ENCODE measurements at places on chromosomes 6 and 20.

- DNase-seq = no peak
These were observed 42.4 kb upstream of the TMX4 start for GRCh38 chr20:8061861-8062518.

- no peak for DNase-seq
These were observed 23.7 kb upstream of the PPP1R14C start for GRCh38 chr6:150119173-150119572.

- no peak for DNase-seq
These were observed 22.0 kb upstream of the FRMD1 start for GRCh38 chr6:168100803-168101589.

DNA sequence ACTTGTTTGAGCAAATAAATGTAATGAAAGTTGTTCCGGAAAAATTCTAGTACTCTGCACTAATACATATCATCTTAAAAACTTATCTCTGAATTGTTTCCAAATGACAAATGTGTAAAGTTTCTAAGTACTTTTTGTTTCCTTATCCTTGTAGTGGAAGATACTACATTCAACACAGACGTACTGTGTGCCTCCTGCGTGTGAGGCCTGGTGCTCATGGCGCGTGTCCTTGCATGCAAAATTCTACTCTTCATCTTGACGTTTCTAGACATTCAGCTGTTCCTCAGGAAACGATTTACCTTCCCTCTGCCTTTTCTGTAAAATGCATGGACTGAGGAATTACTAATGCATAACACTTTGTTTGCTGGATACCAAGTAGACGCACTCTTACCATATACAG, 11.5 kb downstream of the DLL1 start:
- no peak for DNase-seq

DNA sequence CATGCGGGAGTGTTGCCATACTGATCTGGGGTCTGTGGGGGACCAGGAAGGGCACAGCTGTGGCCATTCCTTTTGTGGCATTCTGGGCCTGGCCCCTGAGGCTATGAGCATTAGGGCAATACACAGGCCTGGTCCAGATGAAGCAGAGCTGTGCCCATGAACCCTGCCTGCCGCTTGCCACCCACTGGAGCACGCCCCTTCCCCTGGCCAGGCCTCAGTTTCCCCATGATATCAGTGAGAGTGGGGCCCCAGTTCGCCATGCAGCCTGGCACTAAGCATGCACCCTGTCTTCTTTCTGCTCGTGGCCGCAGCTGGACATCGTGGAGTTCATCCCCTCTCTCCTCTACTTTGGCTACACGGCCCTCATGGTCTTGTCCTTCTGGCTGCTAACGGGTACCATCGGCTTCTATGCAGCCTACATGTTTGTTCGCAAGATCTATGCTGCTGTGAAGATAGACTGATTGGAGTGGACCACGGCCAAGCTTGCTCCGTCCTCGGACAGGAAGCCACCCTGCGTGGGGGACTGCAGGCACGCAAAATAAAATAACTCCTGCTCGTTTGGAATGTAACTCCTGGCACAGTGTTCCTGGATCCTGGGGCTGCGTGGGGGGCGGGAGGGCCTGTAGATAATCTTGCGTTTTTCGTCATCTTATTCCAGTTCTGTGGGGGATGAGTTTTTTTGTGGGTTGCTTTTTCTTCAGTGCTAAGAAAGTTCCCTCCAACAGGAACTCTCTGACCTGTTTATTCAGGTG, 42.4 kb downstream of the PLAGL2 start:
- no peak for DNase-seq

DNA sequence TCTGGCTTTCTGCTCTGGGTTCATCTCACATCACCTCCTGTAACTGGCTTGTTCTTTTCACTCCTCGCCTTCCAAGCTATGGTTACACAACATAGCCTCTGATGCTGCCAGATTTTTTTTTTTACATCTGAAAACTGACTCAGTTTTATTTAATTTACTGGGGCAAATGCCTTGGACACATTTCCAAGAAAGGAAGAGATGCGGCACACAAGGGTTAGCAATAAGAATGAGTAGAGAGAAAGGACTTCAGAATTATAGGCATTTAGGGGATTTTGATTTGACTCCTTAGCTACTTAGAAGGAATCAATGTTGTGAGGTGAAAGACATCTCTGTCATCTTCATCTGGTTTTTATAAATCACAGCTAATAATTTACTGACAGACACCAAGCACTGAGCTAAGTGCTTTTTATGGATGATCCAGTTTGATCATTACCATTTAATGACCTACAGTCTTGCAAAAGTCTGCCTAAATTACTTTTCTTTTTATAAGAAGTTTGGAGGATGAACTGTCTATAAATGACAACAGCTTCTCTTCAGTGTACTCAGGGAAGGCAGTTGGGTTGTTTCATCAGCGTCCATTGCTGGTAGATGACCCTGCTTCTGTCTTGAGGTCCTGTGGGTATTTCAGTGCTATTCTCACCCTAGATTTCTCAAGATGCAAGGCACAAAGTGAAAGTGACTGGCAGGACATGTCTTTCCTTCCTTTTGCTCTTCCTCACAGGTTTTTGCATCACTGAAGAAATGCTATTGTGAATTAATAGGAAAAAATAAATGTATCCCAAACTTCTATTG, 31.1 kb downstream of the LAMA4 start:
- no peak for DNase-seq

- DNase-seq = no peak
These were observed 35.8 kb downstream of the TRIM38 start for GRCh38 chr6:25998379-25998778.

DNA sequence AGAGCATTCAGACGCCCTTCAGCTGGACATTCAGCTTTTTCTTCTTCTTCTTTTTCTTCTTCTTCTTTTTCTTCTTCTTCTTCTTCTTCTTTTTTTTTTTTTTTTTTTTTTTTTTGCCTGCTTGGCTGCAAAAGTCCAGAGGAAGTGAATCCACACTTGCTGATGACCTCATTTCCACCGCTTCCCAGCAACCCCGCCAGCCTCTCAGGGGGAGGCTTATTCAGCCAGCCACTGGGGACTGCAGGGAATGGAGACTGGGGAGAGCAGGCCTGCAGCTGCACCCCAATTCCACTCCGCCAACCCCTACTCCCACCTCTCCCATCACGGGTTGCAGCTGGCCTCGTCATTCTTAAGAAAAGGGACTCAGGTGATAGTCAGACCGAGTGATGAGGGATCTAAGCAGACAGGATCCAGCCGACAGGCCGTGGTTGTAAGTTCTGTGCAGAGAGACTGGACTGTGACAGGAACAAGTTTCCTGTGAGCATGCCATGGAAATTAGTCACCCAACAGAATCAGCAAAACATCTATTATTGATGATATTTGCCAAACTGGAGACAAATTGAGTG, 59.0 kb upstream of the QKI start:
- no peak for DNase-seq

DNA sequence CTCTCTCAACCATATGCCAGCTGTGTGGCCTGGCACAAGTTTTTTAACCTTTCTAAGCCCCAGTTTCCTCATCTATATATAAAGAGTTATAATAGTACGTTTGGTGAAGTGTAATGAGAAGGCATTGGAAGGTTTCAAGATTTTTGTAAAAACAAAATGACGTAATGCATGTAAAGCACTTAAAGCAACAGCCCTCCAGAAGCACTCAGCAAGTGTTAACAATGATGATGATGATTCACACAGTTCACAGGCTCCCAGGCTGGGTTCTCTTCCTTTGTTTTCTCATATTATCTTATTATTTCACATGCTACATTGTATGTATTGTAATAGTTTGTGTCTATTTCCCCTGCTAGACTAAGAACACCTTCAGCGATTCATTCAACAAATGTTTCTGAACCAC, 6.2 kb downstream of the CEP250 start:
- DNase-seq = no peak

GRCh38 chr6:169115632-169116031, 138.0 kb downstream of the THBS2 start:
- no peak for DNase-seq

- peak; percentile 52 for DNase-seq
These were observed 8.8 kb downstream of the RAET1L start for GRCh38 chr6:150016324-150017185.

- DNase-seq = no peak
These were observed 489.8 kb upstream of the MANEA start for GRCh38 chr6:95087394-95088097.

GRCh38 chr6:143258945-143259344, 191.6 kb downstream of the ADAT2 start:
- DNase-seq = no peak

DNA sequence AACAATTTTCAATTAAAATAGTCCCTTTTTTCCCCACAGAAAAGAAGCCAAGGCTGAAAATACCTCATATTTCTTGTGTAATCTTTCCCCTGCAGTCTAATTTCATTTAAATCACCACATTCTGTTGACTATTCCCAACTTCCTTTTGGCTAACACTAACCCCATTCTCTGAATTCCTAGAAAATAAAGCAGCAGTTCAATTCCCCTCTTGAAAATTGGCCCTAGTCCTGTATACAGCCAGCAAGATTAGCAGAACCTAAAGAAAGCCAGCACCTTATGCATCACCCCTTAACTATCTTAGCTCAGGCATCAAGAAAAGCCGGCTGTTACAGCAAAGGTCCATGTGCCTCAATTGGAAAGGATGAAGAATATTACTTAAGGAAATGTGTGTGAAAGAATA, 69.7 kb downstream of the MDN1 start:
- no peak for DNase-seq

DNA sequence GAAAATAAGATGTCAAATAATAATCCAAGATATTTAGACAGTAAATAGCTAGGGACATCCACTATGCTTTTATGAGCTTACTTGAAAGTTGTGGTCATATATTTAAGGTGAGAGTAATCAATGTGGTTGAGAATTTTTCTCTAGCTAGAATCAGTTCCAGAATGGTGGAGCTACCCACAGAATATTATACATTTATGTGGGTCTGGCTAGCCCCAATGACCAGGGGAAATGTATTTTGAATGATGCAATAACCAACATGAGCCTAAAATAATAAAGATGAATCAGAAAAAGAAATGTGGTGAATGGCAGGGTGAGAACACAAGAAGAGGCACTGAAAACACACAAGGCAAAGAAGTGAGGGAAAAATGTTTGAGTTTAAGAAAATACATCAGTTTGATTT, 325.7 kb downstream of the TBC1D32 start:
- no peak for DNase-seq

- no peak for DNase-seq
These were observed 206.3 kb downstream of the QKI start for GRCh38 chr6:163620670-163621330.

- DNase-seq = no peak
These were observed 4.9 kb downstream of the PKIG start for GRCh38 chr20:44587035-44587980.

GRCh38 chr6:114407426-114408035, 64.7 kb upstream of the HS3ST5 start:
- no peak for DNase-seq

Measured in CD4-positive, CD25-positive, alpha-beta regulatory T cell (primary cell).